Activated CD4-positive, alpha-beta memory T cell treated with anti-CD3 and anti-CD28 coated beads for 36 hours (primary cell): ENCODE measurements at places on chromosomes 6 and 20. TPM values are rescaled to one million over a fixed set of nuclear protein-coding genes. Genes with fewer than 3 reads are reported as not detected.
A peak's percentile ranks its signal among the peaks of the same experiment; 100 is the strongest.

GRCh38 chr6:20915156-20915555 is 380.9 kb downstream of the CDKAL1 start:
- no peak for DNase-seq

The TNXB gene
- 5.2 TPM for total RNA-seq

DNA sequence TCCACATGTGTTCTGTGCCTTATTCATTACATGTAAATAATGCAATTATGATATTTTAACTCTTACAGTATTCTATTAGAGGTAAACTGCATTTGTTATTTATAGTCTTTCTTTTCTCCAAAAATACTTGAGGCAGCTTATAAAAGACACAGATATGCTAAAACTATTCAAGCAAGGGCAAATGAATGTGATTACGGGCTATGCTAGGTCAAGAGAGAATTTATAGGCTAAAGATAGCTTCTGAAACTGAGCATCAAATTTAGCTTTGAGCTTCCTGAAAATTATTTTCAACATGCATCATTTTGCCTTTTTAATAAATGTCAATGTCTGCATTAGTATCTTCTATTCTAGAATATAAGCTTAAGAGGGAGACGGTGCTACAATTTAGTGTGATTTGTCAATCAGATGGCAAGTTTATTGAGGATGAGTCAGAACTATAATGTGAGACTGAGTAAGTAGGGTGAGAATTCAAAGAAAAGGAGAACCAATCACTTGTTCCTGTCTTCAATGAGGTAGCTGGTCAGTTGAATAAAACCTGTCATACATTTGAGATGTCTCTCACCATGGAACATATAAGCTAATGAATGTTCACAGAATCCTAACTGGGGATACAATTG is 669.4 kb upstream of the CITED2 start:
- DNase-seq, result no peak

The DEFB123 gene
- not detected for total RNA-seq

DNA sequence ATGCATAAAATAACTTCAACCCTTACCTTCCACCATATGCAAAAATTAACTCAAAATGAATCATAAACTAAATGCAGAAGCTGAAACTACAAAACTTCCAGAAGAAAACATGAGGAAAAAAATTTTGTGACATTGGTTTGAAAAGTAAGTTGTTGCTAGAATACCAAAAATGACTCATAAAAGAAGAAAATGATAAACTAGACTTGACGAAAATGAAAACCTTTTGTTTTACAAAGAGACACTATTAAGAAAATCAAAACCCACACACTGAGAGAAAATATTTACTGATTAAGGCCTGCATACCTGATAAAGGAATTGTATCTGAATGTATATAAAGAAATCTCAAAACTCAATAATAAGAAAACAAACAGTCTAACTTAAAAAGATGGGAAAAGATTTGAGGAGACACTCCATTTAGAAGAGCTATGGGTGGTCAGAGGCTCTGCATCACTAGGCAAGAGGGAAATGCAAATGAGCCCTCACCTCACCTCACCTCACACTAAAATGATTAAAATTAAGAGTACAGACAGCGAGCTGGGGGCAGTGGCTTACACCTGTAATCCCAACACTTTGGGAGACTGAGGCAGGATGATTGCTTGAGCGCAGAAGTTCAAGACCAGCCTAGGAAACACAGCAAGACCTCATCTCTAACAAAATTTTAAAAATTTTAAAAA is 97.6 kb upstream of the CST7 start:
- DNase-seq, result no peak

The PTCRA gene
- not detected for total RNA-seq

DNA sequence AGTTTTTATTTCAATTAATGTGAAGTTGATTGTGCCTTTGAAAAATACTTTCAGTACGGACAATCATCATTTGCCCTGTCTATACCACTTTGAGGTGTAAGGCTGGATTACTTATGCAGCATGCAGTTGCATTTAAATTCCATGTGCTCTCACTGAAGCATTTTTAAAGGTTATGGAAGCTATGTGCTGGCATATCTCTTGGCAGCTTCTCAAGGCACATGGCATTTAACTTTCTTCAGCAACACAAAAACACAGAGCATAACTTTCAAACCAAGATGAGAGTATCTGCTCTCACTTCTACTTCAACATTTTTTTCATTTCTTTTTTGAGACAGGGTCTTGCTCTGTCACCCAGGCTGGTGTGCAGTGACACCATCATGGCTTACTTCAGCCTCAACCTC is 360.6 kb upstream of the RUNX2 start:
- DNase-seq, result no peak

DNA sequence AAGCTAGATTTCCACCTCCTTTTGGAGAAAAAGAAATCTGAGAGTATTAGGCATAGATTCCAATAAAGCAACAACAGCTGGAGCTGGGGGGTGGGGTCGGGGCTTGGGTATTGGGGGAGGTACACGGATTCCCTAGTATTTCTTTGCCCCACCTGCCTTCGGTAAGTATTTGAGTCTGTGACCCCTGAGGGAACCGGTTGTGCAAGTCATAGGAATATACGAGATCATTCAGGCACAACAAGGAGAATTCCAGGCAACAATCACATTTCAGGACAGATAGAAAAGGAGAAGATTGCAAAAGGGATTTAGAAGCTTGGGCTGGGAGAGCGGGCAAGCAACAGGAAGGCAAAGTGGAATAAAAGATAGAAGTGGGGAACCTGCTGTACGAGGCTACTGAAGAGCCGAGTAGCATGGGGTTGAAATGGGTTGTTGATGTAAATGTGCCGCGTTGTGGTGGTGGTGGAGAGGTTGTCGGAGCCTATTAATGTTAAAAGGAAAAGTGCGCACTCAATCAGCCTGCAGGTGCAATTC is 148.9 kb downstream of the BCAS1 start:
- DNase-seq, result no peak

GRCh38 chr6:116779573-116780164 is 14.2 kb upstream of the FAM162B start:
- DNase-seq, result no peak

- peak; percentile 57 for DNase-seq
Observed at GRCh38 chr6:6696867-6697531, 108.5 kb downstream of the LY86 start.

The AKIRIN2 gene
- total RNA-seq, result 46.0 TPM

The FAM217A gene
- not detected for total RNA-seq

GRCh38 chr6:157221049-157221816 is 102.1 kb downstream of the TMEM242 start:
- peak; percentile 92 for DNase-seq

The SAMHD1 gene
- 50.4 TPM for total RNA-seq

DNA sequence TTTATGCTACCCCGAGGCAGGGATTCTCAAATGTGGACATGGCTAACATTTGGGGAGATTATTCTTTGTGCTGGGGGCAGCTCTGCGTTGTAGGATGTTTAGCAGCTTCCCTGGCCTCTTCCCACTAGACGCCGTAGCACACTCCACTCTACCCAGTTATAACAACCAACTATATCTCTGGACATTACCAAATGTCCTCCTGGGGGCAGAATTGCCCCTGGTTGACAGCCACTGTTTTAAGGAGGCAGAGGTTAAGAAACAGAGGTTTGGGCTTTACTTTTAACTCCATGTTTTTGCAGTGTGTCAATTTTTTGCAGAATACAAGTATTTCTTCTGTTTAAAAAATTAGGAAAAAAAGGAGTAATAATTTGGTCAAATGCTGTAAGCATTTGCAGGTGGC is 56.2 kb upstream of the BMP6 start:
- no peak for DNase-seq

GRCh38 chr20:48592107-48592940 is 235.5 kb downstream of the PREX1 start:
- DNase-seq, result no peak

The CALHM6 gene
- 3.4 TPM for total RNA-seq

The CST11 gene
- not detected for total RNA-seq

DNA sequence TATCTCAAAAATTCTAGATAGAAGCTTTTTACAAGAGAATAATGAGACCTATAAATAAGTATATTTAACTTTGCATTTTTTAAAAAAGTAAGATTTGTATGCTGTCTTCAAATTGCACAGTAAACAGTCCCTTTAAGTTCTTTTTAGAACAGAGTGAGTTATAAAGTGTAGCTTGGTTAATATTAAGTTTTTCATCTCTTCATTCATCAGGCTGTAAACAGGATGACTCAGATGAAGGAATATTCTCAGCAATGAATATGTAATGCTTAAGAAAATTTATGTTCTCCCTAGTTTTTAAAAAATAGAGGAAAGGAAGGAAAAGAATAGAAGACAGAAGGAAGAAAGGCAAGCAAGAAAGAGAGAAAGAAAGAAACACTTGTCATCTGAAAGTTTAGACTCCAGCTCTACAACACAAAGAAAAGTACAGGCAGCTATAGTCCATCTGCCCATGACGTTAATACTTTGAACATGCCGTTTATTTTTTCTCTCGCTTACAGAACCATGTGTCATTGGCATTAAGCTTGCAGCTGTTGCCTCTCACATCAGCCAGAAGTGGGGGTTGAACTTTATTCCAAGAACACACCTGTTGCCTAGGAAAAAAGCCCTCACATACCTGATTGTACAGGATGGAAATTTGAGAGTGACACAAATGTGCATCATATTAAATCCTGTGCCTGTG is 36.1 kb downstream of the CAP2 start:
- no peak for DNase-seq

DNA sequence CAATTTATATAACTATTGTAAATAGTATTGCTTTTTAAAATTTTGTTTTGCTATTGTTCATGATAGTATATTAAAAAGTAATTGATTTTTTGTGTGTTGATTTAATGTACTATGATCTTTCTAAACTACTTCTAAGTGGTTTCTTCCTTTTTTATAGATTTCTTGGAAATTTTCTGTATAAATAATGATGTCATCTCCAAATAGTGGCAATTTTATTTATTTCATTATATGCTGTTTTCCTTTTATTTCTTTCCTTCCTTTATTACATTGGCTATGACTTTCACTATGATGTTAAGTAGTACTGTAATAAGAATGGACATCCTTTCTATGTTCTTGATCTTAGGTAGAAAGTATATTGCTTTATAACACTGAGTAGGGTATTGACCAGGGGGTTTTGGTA is 451.5 kb upstream of the SPTLC3 start:
- DNase-seq, result no peak

DNA sequence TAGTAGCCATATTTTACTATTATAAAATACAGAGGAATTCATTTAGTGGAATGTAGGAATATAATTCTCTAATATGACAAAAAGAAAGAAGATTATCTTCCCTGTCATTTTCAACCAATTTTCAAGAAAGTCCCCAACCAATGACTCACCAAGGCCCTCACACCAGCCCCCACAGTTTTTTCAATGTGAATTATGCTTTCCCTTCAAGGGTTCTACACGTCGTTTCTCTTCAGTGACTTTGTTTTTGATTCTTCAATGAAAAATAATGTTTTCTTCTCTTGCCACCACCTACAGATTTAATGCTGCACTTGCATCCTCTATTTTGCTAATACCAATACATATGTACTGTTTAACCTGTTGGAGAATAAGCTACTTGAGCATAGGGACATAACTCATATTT is 841.3 kb downstream of the PHF3 start:
- no peak for DNase-seq

The SUMO4 gene
- total RNA-seq, result 5.8 TPM

The GMDS gene
- total RNA-seq, result 36.4 TPM

- DNase-seq, result no peak
Observed at GRCh38 chr6:165649166-165650137, 13.6 kb downstream of the PDE10A start.

The LAMA2 gene
- total RNA-seq, result 0.15 TPM

GRCh38 chr20:41177636-41178035 is 40.3 kb downstream of the PLCG1 start:
- no peak for DNase-seq

The PLCB1 gene
- 4.0 TPM for total RNA-seq

GRCh38 chr6:96116674-96117073 is 100.9 kb downstream of the FUT9 start:
- DNase-seq, result no peak

The F13A1 gene
- not detected for total RNA-seq

The SLC24A3 gene
- not detected for total RNA-seq

GRCh38 chr20:37504404-37505096 is 16.5 kb upstream of the NNAT start:
- DNase-seq, result no peak

- no peak for DNase-seq
Observed at GRCh38 chr6:20490591-20490990, 43.7 kb upstream of the CDKAL1 start.

DNA sequence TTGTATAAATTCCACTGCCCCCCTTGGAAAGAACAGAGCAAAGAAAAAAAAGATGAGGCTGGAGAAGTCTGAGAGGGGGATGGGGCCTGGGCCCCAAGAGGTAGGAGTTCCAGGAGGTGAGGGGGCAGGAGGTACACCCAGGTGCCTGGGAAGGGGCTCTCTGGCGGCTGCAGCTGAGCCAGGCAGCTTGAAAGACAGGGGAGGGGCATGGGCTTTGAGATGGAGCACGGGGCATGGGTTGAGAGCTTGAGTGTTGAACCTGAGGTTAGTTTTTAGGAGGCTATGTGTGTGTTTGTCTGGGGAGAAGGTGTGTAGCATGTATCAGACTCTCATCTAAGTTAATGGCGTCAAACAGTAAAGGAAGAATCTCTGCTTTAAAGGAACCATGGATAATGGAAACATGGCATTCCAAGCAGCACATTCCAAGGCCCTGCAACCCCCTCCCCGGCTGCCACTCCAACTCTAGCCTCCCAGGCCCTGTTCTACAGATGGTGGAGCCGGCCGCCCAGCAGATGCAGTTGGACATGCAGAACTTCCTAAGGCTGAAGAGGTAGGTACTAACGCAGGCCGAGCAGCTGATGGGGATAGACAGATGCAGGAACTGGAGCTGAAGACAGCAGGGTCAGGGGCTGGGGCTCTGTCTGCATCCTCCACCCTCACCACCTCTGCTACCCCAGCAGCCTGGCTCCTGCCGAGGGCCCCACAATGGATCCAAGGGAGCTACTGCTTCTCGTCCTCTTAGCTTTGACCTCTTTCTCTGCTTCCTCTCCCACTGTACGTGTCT is 42.1 kb downstream of the MDFI start:
- no peak for DNase-seq

The EDN1 gene
- not detected for total RNA-seq

- no peak for DNase-seq
Observed at GRCh38 chr6:63764318-63764916, 128.8 kb downstream of the PHF3 start.

GRCh38 chr6:122007339-122007738 is 392.1 kb upstream of the HSF2 start:
- no peak for DNase-seq

DNA sequence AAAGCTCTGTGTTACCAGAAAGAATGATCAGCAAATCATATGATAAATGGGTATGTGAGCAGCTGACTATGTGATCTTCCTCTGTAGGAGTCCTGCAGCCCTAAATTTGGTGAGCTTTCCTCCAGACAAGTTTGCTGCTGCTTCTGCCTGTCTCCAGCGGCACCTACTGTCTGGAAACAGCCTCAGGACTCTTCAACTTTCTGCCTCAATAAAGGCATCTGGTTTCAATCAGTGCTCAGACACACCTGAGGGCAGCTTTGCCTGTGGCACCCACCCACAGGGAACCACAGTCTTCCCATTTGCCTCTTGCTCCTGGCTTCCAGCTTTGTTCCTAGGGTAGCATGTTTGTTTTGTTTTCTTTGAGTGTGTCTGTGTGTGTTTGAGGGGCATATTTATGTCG is 727.9 kb upstream of the MAN1A1 start:
- no peak for DNase-seq
